ENCODE measurements at places on chromosomes 13 and 19.

DNA sequence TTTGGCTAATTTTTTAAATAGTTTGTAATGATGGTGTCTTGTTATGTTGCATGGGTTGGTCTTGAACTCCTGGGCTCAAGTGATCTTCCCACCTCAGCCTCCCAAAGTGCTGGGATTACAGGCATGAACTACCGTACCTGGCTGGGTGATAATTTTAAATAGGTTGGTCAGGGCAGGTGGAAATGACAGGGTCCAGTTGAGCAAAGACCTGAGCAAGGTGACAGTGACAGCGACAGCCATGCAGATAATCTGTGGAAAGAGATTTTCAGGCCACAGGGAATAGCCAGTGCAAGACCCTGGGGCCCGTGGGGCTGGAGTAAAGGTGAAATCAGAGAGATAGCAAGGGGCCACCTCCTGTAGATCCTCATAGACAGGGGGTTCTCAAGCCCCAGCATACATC, 3.5 kb downstream of the SPACA6 start:
- no peak for DNase-seq

DNA sequence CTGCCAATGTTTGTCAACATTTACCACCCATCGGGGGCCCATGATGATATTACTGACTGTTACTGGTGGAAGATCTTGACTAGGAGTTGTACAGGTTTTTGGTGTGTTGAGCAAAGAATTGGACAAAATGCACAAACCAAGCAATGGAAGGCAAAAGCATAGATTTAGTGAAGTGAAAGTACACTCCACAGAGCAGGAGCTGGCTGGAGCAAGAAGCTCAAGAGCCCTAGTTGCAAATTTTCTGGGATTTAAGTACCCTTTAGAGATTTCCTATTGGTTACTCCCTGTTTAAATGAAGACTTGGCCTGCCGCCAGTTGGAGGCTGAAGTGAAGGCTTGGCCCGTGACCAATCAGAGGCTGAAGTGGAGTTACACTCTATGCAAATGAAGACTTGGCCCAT, 128.6 kb upstream of the KL start:
- DNase-seq: no peak

- DNase-seq: no peak
Observed at GRCh38 chr13:99969919-99970650, 1.5 kb downstream of the ZIC5 start.

DNA sequence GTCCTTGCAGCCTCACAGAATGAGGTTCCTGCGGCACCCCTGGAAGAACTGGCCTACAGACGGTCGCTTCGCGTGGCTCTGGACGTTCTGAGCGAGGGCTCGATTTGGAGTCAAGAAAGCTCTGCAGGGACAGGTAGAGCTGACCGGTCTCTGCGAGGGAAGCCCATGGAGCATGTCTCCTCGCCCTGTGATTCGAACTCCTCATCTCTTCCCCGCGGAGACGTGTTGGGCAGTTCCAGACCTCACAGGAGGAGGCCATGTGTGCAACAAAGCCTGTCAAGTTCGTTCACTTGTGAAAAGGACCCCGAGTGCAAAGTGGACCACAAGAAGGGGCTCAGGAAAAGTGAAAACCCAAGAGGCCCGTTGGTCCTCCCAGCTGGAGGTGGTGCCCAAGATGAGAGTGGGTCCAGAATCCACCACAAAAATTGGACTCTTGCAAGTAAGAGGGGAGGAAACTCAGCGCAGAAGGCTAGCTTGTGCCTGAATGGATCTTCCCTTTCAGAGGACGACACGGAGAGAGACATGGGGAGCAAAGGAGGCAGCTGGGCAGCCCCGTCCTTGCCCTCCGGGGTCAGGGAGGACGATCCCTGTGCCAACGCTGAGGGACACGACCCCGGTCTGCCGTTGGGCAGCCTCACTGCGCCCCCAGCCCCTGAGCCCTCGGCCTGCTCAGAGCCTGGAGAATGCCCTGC, 23.4 kb upstream of the NDUFS7 start:
- DNase-seq: no peak

- no peak for DNase-seq
Observed at GRCh38 chr19:42333975-42334696, 8.7 kb downstream of the MEGF8 start.

DNA sequence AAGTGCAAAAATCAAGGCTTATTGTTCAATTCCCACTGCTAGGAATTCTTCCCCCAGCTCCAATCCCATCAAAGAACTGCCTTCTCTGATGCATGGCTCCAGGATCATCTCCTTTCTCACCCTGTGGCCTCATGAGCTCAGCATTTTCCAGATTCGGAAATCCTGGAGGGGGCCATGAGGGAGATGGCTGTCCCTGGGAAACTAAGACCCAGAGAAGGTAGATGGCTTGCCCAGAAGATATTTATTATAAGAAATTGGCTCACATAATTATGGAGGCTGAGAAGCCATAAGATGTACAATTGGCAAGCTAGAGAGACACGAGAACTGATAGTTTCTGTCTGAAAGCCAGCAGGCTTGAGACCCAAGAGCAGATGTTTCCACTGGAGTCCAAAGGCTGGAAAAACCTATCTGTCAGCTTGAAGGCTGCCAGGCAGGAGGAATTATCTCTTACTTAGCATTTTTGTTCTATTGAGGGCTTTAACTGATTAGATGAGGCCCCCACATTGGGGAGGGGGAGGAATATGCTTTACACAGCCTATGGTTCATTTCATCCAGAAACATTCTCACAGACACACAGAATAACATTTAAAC, 58.6 kb downstream of the GADD45B start:
- DNase-seq: no peak

DNA sequence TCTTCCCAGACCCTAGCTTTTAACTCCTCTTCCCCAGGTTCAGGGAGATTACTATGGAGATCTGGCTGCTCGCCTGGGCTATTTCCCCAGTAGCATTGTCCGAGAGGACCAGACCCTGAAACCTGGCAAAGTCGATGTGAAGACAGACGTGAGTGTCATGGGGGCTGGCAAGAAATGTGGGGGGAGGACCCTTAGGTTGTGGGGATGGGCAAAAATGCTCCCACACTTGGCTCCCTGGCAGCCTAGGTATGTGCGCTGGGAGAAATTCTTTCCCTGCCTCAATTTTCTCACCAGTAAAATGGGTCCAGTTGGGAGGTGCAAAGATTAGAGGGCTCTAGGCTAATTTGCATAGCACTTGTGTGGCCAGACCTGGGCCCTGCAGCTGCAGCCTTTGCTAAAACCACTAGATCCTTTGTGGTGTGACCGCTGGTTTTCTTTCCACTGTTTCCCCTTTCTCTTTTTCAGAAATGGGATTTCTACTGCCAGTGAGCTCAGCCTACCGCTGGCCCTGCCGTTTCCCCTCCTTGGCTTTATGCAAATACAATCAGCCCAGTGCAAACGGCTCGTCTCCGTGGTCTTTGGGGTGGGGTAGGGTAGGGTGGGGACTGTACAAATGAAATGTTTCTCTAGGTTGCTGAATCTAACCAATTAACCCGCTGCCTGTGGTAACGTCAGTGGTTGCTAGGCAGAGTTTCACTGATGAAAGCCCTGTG, 959 bp upstream of the RAB4B start:
- peak; percentile 94 for DNase-seq

DNA sequence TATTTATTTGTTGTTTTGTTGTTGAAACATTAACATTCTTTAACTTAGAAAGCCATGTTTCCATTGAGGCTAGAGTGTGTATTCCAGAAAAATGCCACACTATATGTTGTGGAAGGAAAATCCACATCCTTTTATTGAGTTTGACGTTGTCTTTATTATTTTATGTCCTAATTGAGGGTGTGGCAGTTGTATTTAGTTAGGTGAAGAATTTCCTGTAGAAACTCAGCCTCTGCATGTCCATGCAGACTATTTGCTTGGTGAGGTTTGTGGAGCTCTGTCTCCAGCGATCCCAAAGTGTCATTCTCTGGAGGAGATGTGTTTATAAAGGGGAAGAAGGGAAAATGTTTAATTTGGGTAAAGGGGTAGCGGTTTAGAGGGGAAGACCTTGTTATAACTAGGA, 46.6 kb downstream of the AKAP11 start:
- no peak for DNase-seq

- no peak for DNase-seq
Observed at GRCh38 chr13:112933649-112934048, 35.4 kb upstream of the MCF2L start.

DNA sequence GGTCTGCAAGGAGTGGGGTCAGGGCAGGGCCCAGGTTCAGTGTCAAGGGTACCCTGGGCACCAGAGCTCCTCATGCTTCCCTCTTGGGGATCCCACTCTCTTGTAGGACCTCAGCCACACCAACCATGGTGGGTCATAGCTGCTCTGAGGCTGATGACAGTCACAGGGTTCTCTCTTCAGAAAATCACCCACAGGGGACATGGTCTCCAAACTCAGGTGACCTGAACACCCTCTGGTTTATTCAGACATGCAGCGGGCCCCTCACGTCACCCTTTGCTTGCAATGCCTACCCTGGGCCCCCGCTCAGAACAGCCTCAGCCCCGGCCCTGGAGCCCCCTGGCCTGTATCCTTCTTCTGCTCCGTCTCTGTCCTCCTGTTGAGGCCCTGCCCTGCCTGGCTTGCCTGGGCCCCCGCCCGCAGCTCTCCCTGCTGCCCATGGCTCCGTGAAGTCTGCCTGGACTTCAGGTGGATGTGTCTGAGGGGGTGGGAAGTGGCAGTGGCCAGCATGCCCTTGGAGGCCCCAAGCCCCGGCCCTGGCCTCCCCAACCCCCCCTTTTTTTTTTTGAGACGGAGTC, 20.4 kb downstream of the CHERP start:
- no peak for DNase-seq

GRCh38 chr19:7648265-7649014, 11.5 kb downstream of the STXBP2 start:
- DNase-seq: no peak

DNA sequence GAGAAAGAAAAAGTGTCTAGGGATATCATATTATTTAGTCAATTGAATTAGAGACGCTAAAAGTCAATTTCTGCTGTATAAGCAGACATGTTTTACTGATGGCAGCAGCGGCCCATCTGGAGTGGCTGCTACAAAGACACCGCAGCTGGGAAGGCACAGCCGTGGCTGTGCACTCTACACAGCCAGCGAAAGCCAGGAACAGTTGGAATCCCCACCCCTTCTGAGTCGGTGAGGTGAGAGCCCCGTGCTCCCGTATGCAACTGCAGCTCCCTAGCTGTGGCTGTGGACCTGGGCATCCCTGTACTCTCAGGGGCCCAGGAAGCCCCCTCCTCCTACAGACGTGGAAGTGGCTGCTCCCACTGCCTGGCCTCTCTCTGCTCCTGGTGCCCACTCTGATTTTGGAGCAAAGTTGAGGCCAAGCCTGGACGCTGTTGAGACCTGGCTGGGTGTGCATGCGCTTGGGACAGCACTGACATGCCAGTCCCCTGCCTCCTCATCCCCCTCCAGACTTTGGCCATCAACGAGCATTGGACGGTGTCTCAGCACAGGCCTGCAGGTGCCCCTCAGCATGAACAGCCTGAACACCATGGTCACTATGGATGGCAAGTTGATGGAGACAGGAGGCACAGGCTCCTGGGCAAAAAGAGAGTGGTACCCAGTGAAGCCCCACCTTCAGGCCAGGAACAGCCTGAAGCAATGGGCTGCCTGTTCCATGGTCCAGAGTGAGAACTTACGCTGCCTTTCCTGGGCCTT, 944.0 kb upstream of the MIR17HG start:
- DNase-seq: no peak

GRCh38 chr13:44719857-44720671, 143.9 kb upstream of the TSC22D1 start:
- no peak for DNase-seq

- no peak for DNase-seq
Observed at GRCh38 chr13:108755083-108755482, 125.7 kb downstream of the MYO16 start.

- no peak for DNase-seq
Observed at GRCh38 chr13:37775871-37776270, 93.7 kb downstream of the TRPC4 start.
